Left cardiac atrium (tissue), 4 donors: ENCODE measurements at places on chromosomes 3 and 15. TPM values are rescaled to one million over a fixed set of nuclear protein-coding genes. Genes with fewer than 3 reads are reported as not detected.

- DNase-seq = no peak
Measured at GRCh38 chr15:63462088-63462487, 42.3 kb upstream of the USP3 start.

DNA sequence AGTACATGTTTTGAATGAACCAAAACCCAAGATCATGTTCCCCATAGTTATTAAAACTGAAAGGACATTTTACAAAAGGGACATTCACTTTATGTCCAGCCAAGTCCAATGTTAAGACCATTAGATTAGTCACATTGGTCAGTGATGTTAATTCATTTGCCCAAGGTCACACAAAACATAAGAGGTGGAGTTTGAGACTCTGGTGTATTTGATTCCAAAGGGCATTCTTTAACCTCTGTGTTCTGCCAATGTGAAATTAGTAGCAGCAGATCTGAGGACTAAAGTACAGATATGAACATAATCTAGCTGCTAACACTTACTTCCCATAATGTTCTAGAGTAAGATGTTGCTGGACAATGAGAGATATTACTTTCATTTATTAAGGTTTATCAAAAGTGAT, 425.6 kb downstream of the TUSC7 start:
- DNase-seq = no peak

- DNase-seq = no peak
Measured at GRCh38 chr3:17848102-17848501, 105.7 kb upstream of the TBC1D5 start.

DNA sequence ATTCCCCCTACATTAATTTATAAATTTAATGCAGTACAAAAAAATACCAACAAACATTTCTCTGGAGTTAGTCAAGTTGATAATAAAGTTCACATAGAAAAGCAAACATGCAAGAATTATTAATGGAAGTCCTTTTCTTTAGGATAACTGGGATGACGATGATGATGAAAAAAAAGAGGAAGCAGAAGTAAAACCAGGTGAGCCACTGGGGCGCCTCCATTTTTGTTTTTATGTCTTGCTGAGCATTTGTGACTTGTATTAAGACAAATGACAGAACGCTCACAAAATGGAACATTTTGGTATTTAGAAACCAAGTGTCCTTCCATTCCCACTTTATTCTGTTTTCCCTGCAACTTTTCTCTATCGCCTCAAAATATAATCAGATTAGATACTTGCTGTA, 13.8 kb downstream of the EIF3J start:
- no peak for DNase-seq

DNA sequence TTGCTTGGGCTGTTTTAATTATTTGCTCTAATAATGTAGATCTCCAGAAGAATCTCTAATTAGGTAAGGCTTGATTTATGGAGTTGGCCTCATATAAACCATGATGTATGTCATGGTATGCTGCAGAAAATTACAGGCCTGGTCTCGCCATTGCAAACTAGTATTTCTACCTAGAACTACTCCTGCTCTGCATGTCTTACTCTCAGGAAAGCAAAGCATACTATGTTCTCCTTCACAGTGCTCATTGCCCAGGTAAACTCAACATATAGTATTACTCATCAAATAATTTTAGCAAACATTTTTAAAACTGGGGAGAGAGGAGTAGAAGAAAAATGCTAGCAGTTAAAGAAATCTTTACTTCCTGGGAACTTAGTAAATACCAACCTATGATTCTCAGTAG, 90.7 kb downstream of the FILIP1L start:
- no peak for DNase-seq

GRCh38 chr3:11727207-11727606, 83.5 kb upstream of the VGLL4 start:
- no peak for DNase-seq

GRCh38 chr15:67091980-67092677, 26.7 kb downstream of the SMAD3 start:
- DNase-seq = peak; percentile 42

DNA sequence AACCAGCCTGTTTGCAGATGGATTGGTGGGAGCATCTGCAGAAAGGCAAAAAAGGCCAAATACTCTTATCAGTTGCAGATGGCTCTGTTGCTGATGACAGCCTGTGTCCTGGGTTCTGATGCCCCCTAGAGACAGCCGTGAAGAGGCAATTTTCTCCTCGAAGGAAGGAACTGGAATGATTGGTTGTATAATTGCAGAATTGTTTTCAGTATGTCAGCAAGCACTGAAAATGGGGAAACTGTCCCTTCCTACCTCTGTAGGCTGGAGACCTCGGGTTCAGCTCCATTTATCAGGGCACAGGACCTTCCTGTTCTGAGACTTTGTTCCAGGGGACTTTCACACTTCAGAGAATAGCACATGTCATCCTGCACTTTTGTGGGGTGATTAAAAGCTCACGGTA, 103.0 kb downstream of the PGPEP1L start:
- no peak for DNase-seq

DNA sequence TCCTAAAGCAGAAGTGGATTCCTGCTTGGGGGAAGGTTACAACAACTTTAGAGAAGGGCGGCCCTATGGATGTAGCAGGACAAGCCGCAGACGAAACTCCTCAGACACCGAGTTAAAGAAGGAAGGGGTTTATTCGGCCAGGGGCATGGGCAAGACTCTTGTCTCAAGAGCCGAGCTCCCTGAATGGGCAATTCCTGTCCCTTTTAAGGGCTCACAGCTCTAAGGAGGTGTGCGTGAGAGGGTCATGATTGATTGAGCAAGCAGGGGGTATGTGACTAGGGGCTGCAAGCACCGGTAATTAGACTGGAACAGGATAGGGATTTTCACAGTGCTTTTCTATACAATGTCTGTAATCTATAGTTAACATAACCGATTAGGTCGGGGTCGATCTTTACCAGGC, 879 bp upstream of the PDHB start:
- DNase-seq = no peak

DNA sequence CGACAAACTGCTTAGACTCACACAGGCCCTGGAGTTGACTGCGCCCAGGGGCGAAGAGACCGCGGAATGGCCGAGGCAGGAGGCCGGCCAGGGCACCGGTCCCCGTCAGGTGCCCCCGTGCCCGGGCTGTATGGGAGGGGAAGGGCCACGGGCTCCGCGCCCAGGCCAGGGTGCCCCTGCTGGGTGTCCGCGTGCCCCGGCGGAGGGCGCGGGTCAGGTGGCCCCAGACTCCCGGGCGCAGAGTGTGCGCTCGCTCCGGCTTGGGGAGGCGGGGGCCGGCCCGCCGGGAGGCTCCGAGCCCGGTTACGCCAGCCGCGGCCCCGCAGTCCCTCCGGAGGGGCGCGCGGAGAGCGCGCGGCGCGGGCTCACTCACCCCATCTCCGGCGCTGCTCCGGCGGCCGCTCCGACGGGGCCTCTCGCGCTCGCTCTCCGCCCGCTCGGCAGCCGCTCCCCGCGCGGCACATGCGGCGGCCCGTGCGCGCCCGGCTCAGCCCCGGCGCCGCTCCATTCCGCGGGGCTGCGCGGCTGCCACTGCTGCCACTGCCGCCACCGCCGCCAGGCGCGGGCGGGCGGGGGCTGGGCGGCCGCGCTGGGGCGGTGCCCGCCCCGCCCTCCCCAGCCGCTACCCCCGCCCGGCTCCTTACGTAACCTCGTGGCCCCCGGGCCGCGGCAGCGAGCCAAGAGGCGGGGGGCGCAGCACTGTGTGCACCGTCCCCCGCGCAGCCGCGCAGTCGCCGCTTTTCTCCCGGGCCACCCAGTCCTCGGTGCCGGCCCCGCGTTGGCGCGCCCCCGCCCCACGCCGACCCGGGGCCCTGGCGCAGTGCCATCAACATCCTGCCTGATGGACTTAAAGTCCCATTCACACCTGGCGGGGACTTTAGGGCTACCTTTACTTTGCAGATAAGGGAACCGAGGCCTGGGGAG, at the start of gene HOMER2:
Gene HOMER2 (minus strand): TSS at position 563 of the 924 bp plus-strand sequence. CDS start 185 bp downstream, at position 378.
- DNase-seq = peak; percentile 25

- no peak for DNase-seq
Measured at GRCh38 chr3:27360113-27361078, 8.8 kb downstream of the NEK10 start.

DNA sequence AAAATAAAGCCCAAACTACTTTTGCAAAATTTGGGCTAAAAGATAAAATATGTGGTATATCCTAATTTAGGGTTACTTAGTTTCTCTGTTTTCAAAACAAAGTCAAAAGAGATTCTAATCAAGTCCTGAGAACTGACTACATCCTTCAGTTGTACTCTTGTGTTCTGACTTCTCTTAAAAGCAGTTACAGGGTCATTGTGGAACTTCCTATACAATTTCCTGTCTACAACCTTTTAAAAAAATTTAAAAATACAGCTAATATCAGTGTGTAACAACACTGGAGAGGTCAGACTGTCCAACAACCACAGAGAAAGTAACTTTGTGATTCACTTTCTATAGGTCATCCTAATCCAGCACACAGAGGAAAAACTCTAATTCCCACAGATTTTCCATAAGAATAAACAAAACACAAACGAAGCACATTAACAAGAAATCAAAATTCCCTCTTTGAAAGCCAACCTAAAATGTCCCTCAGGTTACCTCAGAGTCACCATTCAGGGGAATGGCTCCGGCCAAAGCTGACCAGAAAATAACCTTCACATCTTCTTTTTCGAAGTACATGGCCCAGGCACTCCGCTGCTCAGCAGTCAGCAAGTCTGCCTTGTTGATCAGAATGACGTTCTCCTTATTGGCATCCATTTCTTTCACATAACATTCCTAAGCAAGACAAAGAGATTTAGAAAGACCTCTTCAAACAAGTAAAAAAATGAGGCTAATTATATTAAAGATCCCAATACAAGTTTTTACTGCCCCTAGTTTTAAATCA, 13.3 kb downstream of the LSG1 start:
- DNase-seq = no peak

- no peak for DNase-seq
Measured at GRCh38 chr3:116473602-116474001, 28.3 kb upstream of the LSAMP start.

GRCh38 chr3:160999274-160999673, 105.9 kb downstream of the B3GALNT1 start:
- DNase-seq = no peak

- no peak for DNase-seq
Measured at GRCh38 chr15:29880341-29880740, 58.1 kb upstream of the TJP1 start.

DNA sequence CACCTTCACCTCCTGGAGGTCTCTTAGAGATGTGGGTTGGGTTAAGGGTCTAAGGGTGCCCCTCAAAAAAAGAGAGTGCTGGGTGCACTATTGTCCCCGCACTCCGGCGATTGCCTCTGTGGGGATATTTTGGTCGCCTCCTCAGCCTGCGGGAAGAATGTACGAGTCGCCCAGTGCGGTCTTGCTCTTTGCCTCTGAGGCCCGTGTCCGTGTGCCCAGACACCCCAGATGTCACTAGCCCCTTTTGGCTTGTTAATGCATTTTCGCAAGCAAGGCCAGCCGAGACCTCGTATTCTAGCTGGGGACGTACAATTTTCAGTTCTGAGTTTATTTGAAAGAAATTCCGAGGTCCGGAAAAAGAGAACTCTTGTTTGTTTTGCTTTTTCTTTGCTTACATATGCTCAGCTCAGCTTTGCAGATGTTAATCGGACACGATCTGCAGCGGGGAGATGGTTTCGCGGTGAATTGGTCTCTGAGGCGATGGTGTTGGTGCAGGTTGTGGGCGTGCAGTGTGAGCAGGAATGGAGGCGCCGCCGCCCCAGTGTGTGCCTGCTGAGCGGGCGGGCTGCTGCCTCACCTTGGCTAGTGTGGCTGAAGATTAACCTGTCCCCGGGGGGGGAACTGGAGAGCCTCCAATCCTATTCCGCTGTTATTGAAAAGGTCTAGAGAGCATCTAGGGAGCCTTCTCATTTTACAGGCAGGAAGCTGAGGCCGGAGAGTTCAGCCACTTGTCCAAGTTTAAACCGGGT, 1.4 kb downstream of the ST6GAL1 start:
- peak; percentile 66 for DNase-seq

- DNase-seq = no peak
Measured at GRCh38 chr3:20729185-20729584, 543.2 kb upstream of the SGO1 start.

GRCh38 chr15:51756482-51756881, 5.1 kb downstream of the TMOD2 start:
- no peak for DNase-seq

DNA sequence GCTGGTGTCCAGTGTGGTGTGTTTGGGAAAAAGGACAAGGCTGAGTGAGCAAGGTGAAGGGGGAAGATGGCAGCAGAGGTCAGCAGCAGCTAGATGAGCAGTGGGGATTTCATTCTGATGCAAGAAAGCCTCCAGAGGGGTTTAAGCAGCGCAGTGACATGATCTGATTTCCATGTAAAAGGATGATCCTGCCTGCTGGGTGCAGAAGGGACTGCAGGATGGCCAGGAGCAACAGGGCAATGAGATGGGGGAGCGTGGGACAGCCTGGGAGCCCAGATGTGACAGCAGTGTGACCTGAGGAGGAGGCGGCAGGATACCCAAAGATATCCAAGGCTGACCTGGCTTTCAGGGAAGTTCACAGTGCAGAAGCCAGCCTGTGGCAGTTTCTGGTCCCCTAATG, 6.1 kb downstream of the WNT7A start:
- no peak for DNase-seq

ROPN1 gene
- total RNA-seq = not detected

DZIP1L gene
- total RNA-seq = 5.8 TPM

INAFM2 gene
- total RNA-seq = 76.6 TPM

CEMIP gene
- total RNA-seq = 0.44 TPM

THBS1 gene
- total RNA-seq = 43.9 TPM

A4GNT gene
- not detected for total RNA-seq

MYO5C gene
- total RNA-seq = 17.1 TPM

ISLR2 gene
- total RNA-seq = 3.9 TPM

GOLGA6L10 gene
- 0.15 TPM for total RNA-seq

ZNF80 gene
- not detected for total RNA-seq

VEPH1 gene
- 0.42 TPM for total RNA-seq
